ENCODE measurements at places on chromosomes 12 and 14.

- DNase-seq: no peak
Observed at GRCh38 chr12:22935090-22935489, 310.1 kb downstream of the ETNK1 start.

DNA sequence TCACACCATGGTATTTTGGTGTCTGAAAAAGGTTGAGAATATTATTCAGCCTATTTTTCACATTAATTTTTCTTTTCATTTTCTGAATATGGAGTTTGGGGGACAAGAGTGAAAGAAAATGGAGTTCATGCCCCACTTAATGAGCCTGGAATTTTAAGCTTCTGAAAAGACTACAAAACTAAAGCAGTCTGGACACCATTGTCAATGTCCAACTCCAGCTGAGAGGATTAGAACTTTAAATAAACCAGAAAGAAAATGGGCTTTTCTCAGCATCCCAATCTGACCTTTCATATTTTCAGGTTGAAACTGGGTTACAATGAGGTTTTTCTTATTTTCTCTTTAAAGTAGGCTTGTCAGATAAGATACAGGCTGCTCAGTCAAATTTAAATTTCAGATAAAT is 207.7 kb downstream of the SLC6A15 start:
- no peak for DNase-seq

- DNase-seq: no peak
Observed at GRCh38 chr14:89489761-89490437, 72.9 kb upstream of the FOXN3 start.

DNA sequence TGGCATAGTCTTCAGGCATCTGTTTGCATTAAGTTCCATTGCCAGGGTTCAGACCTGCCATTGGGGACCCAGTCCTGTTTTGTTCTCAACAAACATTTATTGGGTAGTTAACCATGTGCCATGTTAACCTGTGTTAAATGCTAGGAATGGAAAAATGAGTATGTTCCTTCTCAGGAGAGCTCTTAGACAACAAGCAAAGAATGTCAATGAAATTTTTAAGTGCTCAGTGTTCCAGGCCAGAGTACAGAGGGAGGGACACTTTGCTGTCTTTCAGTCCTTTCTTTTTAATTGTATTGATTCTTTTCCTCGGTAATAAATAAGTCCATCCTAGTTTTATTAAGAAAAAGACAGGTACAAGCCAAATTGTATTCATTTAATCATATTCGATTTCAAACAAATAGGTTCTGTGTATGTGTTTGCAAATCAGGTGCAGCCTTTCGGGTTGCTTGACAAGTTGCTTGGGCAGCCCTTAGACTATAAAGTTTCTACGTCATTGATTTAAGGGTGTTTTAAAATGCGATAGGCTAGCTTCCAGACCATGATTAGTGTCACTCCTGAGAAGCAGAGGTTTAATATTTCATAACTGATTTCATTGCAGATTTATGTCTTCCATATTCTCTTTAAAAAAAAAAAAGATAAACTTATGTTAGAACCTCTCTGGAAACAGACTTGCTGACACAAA is 123.1 kb downstream of the DERA start:
- DNase-seq: no peak

GRCh38 chr14:77125281-77125801 is 16.2 kb downstream of the ZDHHC22 start:
- no peak for DNase-seq

DNA sequence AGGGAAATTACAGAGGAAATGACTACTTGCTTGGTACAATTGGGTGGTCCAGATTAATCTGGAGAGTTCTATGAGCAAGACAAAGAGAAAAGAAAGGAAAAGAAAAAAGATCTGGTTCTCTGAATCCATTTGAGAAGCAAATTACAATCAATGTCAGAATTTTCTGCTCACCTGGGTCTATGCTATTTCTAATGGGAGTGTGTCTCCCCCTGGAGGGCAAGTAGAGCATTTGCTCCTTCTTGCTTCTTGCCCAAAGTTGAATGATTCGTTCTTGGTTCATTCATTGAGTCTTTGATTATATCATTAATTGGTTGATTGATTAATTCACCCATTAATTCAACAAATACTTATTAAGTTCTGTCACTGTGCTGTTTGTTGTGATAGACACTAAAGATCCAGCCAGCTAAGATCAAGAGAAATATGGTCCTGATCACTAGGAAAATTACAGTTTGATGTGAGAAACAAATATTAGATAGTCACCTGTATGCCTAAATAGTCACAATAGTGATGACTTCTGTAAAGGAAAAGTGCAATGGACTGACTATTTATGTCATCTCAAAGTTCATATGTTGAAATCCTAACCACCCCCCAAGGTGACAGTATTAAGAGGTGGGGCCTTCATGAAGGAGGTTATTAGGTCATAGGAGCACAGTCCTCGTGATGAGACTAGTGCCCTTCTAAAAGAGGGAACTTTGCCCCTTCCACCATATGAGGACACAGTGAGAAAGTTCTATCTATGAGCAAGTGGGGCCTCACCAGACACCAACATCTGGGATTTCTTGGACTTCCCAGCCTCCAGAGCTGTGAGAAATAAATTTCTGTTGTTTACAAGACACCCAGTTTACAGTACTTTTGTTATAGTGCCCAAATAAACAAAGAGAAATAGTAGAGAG is 8.0 kb upstream of the ASB8 start:
- DNase-seq: no peak

- no peak for DNase-seq
Observed at GRCh38 chr12:53456654-53457366, 4.9 kb downstream of the PCBP2 start.

- no peak for DNase-seq
Observed at GRCh38 chr12:116303929-116304328, 26.4 kb upstream of the MED13L start.

- no peak for DNase-seq
Observed at GRCh38 chr14:78310272-78310671, 140.1 kb downstream of the NRXN3 start.
